ENCODE measurements at places on chromosomes 3 and 15. TPM values are rescaled to one million over a fixed set of nuclear protein-coding genes. Genes with fewer than 3 reads are reported as not detected.

ZDHHC19 gene
- not detected for total RNA-seq

ROPN1 gene
- total RNA-seq: not detected

C15orf62 gene
- 0.39 TPM for total RNA-seq

MINAR1 gene
- total RNA-seq: 0.51 TPM

INTS14 gene
- 29.8 TPM for total RNA-seq

GOLGA6B gene
- not detected for total RNA-seq

SKOR1 gene
- total RNA-seq: under 0.01 TPM

CLSTN2 gene
- 0.13 TPM for total RNA-seq

MRPL46 gene
- total RNA-seq: 16.9 TPM

CLRN1 gene
- total RNA-seq: not detected

GJD2 gene
- total RNA-seq: not detected

AGBL1 gene
- not detected for total RNA-seq

TRIM71 gene
- total RNA-seq: under 0.01 TPM

CNTN6 gene
- not detected for total RNA-seq

AADACL2 gene
- total RNA-seq: not detected

GABRA5 gene
- total RNA-seq: not detected

FBXW12 gene
- not detected for total RNA-seq

TOP2B gene
- 60.1 TPM for total RNA-seq

SLC28A1 gene
- total RNA-seq: under 0.01 TPM

TMEM44 gene
- 42.1 TPM for total RNA-seq

CMTM8 gene
- 1.7 TPM for total RNA-seq

ZNF860 gene
- 1.3 TPM for total RNA-seq

CFAP161 gene
- total RNA-seq: 0.38 TPM

IL5RA gene
- total RNA-seq: not detected

LRTM1 gene
- total RNA-seq: not detected

MASP1 gene
- 0.77 TPM for total RNA-seq

POPDC2 gene
- total RNA-seq: 0.76 TPM

FANCD2OS gene
- not detected for total RNA-seq

CHRNA7 gene
- total RNA-seq: 0.38 TPM

CHL1 gene
- total RNA-seq: not detected

All from dermis microvascular lymphatic vessel endothelial cell (primary cell).